CD8-positive, alpha-beta T cell (primary cell): ENCODE measurements at places on chromosomes 11 and 22.

DNA sequence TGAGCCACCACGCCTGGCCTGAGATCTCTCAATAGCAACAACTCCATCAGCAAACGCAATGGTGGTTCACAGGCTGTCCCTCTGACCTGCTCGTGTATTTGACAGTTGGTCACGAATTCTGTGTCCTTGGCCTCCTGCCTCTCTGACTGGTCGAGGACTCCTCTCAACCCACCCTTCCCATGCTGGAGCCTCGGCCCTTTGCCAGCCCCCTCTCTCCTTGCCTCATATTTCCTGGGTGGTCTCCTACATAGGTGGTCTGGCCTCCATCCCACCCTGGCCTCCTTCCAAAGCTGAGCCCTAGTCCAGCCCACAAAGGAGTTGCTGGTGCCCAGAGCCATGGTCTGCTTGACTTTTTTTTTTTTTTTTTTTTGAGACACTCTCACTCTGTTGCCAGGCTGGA is 11.4 kb upstream of the A4GALT start:
- DNase-seq = no peak

DNA sequence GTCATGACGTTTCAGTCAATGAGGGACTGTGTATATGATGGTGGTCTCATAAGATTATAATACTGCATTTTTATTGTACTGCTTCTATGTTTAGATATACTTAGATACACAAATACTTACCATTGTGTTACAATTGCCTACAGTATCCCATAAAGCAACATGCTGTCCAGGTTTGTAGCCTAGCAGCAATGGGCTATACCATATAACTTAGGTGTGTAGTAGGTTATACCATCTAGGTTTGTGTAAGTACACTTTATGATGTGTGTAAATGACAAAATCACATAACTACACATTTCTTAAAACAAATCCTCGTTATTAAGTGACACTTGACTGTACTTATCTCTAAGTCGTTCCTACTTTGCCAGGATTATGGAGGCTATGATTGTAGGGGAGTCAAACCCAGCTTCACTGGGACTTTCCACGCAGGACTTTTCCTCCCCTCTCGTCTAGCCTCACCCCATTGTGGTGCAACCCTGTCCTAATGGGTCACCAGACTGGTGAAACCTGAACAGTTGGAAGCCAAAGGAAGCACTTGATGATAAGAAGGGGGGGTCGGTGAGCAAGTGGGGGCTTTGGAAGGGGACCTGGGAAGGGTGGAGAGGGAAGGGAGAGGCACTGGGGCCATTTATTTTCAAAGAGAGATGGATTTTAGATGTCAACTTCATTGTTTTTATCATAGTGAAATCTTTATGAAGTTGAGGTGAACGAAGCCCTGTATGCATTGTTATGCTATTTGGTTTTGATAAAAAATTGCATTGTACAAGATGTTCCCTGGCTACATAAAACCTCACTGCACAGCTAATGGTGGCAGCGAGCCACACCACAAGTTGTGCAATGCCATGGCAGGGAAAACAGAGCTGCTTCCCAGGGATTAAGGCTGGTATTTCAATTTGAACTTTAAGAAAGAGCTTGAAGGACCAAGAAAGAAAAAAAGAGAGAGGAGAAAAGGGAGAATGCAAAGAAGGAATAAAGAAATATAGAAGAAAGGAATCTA is 129.1 kb downstream of the EHF start:
- no peak for DNase-seq

- no peak for DNase-seq
Measured at GRCh38 chr11:72353861-72354260, 80.5 kb downstream of the CLPB start.

- peak; percentile 49 for DNase-seq
Measured at GRCh38 chr11:64900263-64900678, 16.7 kb downstream of the ATG2A start.

DNA sequence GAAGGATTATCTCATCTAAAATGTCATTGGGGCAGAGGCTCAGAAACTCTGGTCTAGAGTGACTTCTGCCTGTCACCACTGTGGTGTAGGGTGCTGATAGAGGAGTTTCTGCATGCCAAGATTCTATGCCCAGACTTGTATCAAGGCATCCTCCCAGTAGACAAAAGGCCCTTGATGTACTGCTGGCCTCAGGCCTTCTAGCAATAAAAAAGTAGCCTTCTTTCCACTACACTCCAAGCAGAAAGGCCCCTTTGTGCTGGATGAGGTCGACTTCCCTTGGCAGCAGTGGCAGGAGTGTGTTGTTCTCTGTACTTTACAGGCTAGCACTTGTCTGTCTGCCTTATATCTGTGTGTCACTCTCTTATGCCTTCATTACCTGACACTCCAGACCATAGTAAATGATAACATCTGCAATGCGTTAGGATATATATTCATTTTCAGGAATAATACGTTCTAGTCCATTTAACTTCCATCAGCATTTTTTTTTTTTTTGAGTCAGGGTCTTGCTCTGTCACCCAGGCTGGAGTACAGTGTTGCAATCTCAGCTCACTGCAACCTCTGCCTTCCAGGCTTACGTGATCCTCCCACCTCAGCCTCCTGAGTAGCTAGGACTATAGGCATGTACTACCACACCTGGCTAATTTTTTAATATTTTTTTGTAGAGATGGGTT is 49.5 kb upstream of the RRM1 start:
- no peak for DNase-seq

DNA sequence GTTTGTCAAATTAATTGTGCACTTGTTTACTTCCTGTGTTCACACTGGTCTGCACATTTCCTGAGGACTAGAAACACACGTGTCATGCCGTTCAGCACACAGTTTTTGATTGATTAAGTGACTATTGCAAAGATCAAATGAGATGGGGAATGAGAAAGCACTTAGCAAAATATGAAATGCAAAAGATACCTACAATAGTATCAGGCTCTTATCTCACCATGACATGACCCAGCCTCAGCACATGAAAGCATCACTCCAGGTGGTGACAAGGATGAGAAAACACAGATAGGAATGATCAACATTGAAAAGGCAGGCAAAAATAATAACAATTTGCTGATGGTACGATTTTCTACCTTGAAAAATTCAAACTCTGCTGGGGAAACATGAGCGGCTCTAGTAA is 42.1 kb upstream of the TP53I11 start:
- no peak for DNase-seq

GRCh38 chr22:21632237-21632895 is at the start of gene CCDC116:
CCDC116 (plus strand) TSS chr22:21632760; CDS start chr22:21633182, 422 bp downstream.
- DNase-seq = peak; percentile 74

GRCh38 chr22:19940536-19941364 is 822 bp upstream of the COMT start:
- DNase-seq = no peak

GRCh38 chr11:60923800-60924109 is 505 bp upstream of the TMEM132A start:
- no peak for DNase-seq

DNA sequence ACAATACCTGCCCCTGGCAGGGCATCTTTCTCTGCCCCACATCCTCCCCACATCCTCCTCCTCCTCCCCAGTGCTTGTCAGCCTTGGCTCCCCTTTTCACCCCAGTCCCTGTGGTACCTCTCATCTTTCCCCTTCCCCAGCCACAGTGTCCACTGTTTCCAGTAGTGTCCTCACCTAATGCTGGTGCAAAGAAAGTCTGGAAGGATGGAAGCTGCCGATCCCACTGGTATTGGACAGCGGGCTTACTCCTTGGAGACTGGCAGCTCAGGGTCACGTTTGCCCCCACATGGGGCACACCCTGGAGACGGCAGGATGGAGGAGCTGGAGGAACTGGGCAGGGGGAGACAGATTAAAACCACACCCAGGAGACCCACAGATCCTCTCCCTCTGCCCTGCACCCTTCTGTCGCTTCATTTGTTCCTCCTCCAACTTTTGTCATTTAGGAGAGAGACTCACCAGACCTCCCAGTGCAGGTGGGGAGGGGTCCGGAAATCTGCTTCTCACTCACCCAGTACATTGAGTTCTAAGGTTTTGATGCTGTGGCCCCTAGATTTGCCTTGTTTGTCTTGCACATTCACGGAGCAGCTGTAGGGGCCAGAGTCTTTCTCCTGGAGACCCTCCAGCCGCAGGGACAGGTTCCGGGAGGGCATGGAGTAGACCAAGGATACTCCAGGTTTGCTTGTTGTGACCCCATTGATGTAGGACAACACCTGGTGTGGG is 4.1 kb upstream of the VSIG2 start:
- no peak for DNase-seq

- no peak for DNase-seq
Measured at GRCh38 chr11:87926250-87926970, 248.8 kb downstream of the RAB38 start.

- no peak for DNase-seq
Measured at GRCh38 chr11:3732671-3733436, 61.7 kb upstream of the CHRNA10 start.
